ENCODE measurements at places on chromosomes 11 and 22.

- DNase-seq, result no peak
Observed at GRCh38 chr11:71458146-71459070, 5.4 kb downstream of the NADSYN1 start.

DNA sequence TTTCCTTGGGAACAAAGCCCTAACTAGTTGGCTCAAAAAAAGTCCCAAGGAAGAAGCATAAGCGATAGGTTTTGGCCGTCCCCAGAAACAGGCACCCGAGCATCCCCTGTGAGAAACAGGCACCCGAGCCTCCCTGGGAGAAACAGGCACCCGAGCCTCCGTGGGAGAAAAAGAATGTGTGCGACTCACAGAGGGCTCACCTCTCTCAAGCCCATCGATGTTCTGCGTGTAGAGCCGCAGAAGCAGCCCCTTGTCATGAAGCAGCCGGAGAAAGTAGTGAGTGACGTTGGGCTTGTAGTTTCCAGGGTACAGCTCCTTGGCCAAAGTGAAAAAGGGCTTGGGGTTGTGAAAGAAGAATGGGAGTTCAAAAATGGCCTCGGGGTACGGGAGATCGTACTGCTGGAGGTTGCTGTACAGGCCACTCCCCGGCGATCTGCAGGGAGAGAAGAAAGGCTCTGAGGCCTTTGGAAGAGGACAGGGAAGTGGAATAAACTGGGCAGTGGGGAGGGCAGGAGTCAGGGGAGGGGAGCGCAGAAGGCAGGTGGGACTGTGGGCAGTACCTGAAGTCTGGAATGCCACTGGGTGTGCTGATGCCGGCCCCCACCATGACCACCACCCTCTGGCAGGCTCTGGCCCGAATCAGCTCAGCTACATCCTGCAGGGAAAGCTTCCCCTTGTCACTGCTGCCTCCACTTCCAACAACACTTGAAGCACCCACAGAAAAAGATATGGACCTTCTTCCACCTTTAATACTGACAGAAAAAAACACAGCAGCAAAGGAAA, 3.2 kb downstream of the SIRT3 start:
- no peak for DNase-seq

DNA sequence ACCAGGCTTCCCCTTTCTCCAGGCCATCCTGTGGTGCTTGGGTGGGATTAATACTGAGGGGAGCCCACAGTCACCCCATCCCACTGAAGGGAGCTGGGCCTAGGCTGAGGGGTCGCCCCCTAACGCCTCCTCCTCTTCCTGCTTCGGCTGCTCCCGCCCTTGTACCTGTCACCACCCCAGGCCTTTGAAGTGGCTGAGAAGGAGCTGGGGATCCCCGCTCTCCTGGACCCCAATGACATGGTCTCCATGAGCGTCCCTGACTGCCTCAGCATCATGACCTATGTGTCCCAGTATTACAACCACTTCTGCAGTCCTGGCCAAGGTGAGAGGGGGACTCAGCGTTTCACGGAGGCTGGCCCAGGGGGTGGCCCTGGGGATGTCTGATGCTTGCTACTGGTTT, 6.1 kb downstream of the MICALL1 start:
- DNase-seq, result no peak

DNA sequence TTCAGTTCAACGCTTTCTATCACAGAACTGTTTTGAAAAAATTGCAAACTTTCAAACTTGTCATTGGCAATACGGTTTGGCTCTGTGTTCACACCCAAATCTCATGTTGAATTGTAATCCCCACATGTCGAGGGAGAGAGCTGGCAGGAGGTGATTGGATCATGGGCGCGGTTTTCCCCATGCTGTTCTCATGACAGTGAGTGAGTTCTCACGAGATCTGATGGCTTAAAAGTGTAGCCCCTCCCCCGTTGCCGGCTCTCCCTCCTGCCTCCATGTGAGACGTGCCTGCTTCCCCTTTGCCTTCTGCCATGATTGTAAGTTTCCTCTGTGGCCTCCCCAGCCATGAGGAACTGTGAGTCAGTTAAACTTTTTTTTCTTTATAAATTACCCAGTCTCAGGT, 1144.0 kb downstream of the BRD1 start:
- DNase-seq, result no peak

DNA sequence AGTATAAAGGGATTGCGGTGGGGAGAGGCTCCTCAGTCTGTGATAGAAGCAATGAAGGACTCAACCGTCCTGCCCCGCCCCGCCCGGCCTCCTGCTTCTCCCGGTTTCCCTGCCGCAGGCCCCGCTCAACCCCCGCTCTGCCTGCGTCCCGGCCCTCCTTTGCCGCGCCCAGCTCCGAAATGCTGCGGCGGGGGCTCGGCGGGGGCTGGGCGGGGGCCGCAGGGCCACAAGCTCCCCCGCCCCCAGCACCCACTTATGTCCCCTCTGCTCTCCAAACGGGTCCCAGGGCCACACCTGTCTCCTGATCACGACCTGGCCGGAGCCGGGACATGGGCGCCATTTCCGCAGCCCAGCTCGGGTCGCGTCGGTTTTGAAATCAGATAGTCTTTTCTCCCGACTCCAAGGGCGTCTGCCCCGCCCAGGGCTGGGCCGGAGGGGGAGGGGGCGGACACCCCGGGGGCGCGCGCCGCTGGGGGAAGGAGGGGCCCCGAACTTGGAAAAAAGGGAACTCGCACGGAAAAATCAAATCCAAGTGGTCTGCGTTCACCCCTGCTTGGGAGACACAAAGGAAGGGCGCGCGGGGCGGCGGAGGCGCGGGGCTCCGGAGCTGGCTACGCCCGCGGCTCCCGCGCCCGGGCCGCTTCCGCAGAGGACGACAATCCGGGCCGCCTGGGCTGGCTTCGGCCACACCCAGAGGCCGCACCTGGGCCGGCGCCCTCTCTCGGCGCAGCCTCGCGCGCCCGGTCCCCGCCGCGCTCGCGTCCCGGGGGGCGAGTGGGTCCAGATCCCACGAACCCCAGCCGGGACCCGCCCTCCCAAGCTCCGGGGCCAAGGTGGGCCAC, 70.6 kb upstream of the EP300 start:
- peak; percentile 5 for DNase-seq

GRCh38 chr11:128515826-128516778, 71.3 kb downstream of the ETS1 start:
- DNase-seq, result no peak

DNA sequence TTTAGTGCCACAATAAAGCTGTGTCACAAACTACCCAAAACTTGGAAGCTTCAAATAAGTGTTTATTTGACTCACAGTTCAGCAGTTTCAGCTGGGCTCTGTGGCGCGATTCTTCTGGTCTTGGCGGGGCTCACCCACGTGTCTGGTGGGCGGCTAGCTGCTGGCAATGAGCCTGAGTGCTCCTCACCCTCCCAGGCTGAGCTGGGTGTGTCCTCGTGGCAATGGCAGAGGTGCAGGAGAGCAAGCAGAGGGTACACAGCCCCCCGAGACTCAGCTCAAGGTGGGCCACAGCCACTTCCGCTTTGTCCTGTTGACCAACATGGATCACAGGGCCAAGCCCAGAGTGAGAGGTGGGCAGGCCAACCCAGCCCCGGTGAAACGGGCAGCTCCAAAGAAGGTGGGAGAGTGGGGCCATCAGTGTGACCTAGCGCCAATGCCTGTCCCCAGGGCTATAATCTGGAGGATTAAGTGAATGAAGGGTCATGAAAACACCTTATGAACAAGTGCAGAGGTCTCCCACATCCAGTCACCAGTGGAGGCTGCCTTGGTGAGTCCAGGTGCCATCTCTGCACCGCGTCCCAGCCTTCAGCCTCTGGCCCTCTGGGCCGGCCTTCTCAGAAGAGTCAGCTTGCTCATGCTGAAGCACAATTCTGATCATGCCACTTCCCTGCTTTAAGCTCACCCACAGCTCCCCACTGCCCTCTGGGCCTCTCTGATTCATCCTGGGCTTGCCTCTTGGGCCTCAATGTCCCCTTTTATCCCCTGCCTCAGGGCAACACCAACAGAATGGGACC, 74.6 kb upstream of the RTL6 start:
- no peak for DNase-seq

GRCh38 chr11:122678406-122678805, 22.9 kb downstream of the UBASH3B start:
- DNase-seq, result no peak

DNA sequence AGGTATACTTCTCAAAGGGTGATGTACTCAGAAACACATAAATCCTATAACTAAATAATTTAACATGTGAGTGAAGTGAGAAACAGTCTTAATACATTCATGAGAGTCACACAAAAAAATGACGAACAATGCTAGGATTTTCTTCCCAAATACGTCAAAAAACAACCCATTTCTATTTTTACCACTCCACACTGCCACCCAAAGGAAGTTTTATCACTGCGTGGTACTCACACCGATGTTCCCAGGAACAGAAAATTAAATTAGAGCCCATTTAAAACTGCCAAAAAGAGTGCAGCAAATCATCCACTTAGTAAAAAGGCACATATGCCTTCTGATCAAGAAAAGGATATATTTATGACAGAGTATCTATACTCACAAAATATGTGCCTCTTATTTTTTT, 710.9 kb upstream of the FAT3 start:
- DNase-seq, result no peak

DNA sequence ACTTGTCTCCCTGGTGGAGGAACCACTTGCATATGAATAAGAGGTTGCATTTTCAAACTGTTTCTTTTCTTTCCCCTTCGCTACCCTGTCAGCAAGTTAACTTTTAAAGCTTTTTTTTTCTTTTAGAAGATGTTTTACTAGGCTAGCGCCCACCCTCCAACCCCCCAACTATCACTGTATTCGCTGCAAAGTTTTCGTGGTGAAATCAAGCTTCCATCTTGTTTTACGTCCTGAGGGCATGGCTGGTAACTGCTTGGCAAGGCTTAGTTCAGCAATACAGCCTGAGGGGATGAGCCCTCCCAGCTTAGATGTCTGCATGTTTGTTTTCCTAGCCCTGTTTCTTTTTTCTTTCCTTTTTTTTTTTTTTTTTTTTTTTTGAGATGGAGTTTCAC, 1359.3 kb downstream of the LRRC4C start:
- DNase-seq, result no peak

DNA sequence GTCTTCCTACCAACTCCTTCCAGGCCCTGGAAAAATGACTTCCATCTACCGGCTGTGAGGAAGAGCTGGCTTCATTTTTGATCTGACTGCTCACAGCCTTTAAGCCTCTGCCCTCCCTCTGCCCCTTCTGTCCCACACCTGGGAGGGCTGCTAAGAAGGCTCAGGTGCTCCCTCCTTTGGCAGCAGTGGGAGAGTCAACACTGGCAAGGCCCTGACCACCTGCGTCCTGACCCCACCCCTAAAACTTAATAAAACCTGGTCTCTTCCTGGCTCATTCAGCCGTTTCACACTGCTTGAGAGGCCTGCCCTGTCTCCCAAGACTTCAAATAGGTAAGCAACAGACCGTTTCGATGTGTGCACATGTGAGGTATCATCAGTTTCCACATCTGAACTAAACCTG, 52.1 kb upstream of the NFRKB start:
- DNase-seq, result no peak

DNA sequence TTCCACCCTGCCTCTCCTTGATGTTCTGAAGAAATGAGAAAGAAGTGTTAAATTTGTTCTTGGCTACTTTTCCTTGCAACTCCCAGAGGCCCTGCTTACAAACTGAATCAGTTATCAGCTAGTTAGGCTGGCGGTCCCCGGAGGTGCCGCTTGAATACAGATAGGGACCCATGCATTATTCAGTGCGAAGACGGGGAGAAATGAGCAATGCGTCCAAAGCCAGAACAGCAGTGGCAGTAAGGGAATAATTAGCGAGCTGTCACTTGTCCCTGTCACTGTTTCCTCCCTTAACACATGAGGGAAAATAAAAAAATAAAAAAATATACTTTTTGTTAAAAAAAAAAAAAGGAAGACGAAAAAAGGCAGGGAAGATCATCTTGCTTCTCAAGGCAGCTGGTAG, 528.1 kb downstream of the MN1 start:
- no peak for DNase-seq

DNA sequence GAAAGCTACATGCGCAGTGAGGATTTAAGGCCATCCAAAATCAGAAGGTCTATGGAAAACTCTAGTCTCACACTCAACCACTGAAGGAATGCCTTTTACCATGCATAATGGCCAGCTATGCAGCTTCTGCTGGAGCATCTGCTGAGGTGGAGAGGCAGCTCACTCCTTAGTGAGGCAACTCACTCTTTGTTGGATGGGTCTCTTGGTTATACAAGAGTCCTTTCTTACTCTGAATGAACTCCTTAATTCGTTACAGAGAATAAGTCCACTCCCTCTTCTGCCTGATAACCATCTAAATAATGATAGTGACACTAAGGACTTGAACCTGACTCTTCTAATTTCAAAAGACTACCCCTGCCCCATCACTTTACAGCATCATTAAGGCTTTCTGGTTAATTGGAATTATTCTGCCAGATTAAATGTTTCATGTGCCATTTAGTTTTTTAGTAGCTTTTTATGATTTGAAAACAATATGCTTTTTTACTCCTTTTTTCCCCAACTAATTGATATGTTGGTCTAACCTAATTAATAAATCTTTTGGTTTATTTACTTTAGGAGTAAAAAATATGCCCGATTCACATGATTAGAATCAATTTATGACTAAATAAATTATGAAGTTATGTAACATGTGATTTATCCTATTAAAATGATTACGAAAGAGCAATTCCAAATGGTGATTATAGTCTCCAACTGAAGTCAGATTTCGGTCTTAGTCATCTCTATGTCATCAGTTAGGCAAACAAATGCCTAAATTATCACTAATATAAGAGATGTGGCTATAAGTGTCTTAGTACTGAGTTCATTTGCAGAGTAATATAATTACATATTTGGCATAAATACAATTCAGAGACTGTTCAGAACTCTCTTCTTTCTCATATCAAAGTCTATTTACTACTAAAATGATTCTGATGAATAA, 286.7 kb upstream of the CCDC90B start:
- no peak for DNase-seq

DNA sequence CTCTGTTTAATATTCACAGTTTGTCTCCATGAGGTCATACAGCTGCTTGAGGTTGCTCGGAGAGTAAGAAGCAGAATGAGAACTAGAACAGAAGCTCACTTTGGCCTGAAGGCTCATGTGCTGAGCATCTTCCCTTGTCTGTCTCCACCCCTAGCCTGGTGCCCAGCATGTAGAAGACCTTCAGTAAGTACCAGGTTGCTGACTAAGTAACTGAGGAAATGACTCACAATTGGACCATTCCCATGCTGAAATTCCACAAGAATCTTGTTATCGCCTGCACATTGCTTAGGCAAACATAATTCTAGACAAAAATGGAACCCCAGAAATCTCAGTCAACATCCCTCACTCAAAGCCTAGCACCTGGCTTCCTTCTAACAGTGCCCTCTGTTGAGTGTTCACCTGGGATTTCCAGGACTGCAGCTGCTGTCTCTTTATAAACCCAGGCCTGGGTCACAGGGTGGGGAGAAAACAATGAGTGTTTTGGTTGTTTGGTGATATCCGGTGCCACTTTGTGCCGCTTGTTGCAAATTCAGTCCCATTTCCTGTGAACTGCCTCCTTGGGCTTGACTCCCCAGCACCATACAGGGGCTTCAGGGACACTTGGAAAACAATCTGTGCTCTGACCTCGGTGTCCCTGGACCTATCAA, 406.8 kb downstream of the ETS1 start:
- no peak for DNase-seq
